Spinal cord (tissue), 10 donors: ENCODE measurements at places on chromosomes 7 and 10.

GRCh38 chr7:159034988-159035387 is 109.7 kb downstream of the VIPR2 start:
- no peak for DNase-seq

DNA sequence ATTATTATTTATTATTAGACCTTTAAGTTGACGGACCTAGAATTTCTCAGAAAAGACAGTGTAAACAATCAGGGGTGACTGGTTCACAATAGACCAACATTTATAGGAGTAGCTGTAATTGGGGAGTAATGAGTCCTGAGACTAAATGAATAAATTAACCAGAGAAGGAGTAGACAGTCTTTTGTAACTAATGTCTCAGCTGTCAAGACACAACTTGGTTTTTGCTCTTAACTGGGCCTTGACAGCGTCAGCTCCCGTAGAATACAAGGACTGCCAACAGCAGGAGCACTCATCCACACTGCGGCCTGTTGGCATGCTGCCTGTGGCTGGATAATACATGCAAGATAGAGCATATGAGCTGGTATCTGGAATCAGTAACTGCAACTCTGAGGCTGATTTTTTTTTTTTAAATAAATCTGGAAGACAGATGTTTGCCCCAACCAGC is 123.9 kb downstream of the CACNA2D1 start:
- peak; percentile 69 for DNase-seq

- DNase-seq = no peak
Measured at GRCh38 chr10:31912898-31913850, 15.5 kb downstream of the ARHGAP12 start.

DNA sequence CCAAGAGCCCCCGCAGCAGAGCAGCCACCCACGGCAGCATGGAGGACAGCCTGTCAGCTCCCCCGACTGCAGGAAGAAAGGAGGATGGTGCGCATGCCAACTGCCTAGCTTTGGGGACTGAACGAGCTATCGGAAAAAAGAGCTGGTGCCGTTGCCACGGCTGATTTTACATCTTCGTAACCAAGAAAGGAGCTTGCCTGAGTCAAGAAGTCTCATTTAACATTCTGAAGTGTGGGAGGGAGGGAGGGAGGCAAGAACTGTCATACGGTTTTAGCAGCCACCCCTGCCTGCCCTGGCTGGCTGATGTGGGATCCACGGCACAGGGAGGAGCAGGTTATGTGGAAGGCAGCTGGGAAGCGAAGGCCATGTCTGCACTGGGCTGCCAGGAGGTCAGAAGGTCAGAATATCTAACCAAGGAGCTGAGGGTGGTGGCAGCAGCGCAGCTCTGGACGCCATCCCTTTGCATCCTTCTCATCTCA is 74.7 kb upstream of the CAMK2B start:
- no peak for DNase-seq

DNA sequence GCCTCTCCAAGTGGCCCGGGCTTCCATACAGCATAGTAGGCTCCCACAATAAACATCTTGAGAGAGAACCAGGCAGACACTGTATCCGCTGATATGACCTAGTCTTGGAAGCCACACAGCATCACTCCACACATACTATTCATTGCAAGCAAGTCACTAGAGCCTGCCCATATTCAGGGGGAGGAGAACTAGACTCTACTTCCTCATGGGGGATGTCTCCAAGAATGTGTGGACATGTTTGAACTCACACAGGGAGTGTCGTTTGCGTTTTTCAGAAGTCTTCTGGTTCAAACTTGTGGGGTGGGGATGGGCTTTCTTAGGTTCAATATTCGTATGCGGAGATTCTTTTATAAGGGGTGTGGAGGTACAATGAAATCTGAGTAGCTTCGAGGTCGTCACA is 232.6 kb upstream of the HABP2 start:
- DNase-seq = no peak

DNA sequence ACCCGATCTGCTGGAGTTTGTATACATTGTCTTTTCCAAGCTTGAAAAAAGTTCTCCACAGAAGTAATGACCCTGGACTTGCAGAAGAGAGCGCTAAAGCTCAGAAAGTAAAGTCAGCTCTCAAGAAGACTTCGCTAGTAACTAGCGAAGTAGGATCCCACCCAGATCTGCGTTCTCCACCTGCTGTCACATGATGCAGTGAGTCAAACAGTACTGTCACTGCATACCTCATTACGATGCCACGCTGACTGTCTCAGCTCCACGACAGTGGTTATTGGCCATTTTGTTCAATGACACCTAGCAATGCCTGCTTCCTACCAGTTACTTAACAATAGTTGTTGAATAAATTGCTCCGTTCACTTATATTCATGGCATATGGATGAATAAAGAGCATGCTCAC is 29.7 kb upstream of the SEC61G start:
- peak; percentile 48 for DNase-seq

DNA sequence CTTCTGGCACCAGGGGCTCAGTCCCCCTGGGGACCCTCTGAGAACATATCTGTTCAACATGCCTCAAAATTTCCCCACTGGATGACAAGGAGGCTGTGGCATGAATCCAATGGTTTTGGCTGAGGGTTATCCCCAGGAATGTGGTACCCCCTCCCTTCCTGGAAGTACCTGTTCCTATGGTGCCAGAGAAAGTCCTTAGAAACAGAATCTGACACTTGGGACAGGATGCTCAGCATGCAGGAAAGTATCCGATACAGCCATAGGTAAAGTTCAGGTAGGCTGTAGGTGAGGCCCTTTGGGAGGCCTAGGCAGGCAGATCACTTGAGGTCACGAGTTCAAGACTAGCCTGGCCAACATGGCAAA is 42.7 kb upstream of the A1CF start:
- DNase-seq = no peak

DNA sequence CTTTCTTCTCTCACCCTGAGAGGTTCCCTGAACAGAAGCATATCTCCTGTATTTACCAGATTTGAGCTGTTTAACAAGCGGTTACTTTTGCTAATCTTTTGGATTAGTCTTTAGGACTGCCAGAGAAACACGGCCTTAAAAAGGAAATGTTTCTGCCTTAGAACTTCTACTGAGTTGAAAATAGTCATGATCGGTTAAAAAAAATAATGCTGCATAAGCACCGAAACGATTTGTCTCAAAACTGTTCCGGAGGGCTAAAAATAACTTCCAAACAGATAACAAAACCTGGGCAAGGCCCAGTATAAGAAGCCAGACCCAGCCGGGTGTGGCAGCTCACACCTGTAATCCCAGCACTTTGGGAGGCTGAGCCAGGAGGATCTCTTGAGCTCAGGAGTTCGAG is 43.3 kb upstream of the CYTH3 start:
- no peak for DNase-seq

DNA sequence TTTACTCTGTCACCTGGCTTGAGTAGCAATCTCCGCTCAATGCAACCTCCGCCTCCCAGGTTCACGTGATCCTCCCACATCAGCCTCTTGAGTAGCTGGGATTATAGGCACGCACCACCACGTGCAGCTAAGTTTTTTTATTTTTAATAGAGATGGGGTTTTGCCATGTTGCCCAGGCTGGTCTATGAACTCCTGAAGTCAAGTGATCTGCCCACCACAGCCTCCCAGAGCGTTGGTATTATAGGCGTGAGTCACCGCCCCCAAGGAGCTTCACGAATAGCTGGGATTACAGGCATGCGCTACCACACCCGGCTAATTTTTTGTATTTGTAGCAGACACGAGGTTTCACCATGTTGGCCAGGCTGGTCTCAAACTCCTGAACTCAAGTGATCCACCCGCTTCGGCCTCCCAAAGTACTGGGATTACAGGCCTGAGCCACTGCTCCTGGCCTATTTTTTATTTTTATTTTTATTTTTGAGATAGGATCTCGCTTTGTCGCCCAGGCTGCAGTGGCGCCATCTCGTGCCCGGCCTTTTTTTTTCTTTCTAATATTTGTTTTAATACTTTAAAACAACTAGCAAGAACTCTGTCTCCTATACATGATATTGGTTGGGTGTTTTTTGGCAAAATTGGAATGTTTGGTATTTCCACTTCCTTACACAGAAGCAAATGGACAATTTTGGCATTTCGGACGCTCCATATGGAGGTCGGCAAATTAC is 1.1 kb downstream of the EFCAB10 start:
- DNase-seq = no peak

DNA sequence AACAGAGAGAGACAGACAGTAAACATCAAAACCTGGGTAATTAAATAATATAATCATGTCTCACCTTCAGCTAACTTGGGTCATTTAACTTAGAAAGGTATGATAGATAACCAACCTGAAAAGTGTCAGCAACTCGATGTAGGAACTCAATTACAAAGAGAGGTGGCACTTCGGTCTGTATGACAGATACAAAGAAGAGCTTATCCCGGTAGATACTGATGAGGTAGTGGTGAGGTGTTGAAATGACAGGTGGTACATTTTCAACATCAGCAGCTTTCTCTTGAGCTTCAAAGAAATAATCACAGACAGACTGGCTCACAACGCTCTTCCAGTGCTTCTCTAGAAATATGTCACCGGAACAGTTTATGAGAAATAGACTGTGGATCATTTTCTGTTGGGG is 12.6 kb downstream of the AP3M1 start:
- no peak for DNase-seq

GRCh38 chr7:47896809-47897423 is 51.4 kb downstream of the PKD1L1 start:
- DNase-seq = no peak

- peak; percentile 89 for DNase-seq
Measured at GRCh38 chr7:131040467-131040932, 287.2 kb upstream of the MKLN1 start.
